GM23248 (cell line): ENCODE measurements at places on chromosomes 16 and 17. TPM values are rescaled to one million over a fixed set of nuclear protein-coding genes. Genes with fewer than 3 reads are reported as not detected.

DNA sequence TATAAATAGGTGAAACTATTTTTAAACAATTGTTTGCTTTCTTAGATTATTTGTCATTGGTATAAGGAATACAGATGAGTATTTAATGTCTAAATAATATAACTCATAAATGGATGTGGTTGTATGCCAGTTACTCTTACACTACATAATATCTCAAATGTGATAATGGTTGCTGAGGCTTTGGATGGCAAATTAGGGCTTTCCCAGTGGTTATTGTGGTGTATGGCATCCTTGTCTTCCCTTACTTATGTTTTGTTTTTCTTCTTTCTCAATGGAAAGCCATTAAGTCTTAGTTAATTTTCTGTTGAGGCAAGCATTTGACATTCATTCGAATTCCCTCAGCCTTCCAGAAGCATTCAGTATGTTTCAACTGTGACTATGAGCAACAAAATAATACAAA, 10.5 kb downstream of the OMG start:
- no peaks in the 10 kb centered on the region for H3K27me3 ChIP-seq
- H3K4me1 ChIP-seq, result no peaks in the 10 kb centered on the region
- DNase-seq, result no peak
- peaks cover 8% of the 10 kb centered on the region; the same call in 1 of the 2 replicates for H3K36me3 ChIP-seq
- H3K4me3 ChIP-seq, result no peak overlapping the region

DNA sequence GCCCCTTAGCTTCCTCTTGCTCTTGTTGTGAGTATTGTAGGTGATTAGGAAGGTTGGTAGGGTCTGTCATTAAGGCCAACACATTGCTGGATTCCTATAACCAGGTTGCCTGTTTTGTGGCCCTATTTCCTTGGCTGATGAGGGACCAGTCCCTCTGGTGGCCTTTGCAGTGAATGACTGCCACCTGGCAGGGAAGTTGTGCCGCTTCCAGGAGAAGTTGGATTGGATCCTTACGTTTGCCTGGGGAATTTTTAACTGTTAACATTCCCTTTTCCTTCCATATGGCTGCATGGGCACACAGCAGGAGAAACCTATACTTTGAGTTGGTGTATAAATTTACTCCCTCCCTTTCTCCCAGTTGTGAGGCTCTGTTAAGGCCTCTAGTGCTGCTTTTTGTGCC, 32.4 kb downstream of the LCMT1 start:
- H3K36me3 ChIP-seq, result peaks cover 19% of the 10 kb centered on the region
- no peak overlapping the region for H3K4me3 ChIP-seq
- H3K4me1 ChIP-seq, result no peaks in the 10 kb centered on the region

The GOSR2 gene
- total RNA-seq, result 47.9 and 48.1 TPM in 2 replicates

GRCh38 chr16:49755313-49755620, 100.6 kb downstream of the ZNF423 start:
- DNase-seq, result peak; percentile 69
- H3K27ac ChIP-seq, result no peak overlapping the region
- no peaks in the 10 kb centered on the region for H3K27me3 ChIP-seq
- H3K4me3 ChIP-seq, result peak overlapping the region; percentile 67
- H3K36me3 ChIP-seq, result no peaks in the 10 kb centered on the region
- H3K4me1 ChIP-seq, result no peaks in the 10 kb centered on the region; the same call in 1 of the 2 replicates

GRCh38 chr16:88655053-88655732, 4.3 kb upstream of the CYBA start:
- H3K36me3 ChIP-seq, result no peaks in the 10 kb centered on the region
- H3K27me3 ChIP-seq, result no peaks in the 10 kb centered on the region
- no peak for DNase-seq
- H3K4me3 ChIP-seq, result no peak overlapping the region
- H3K27ac ChIP-seq, result no peak overlapping the region

The CACNA1H gene
- 0.11 TPM in 1 of 2 replicates, not detected in the other for total RNA-seq

GRCh38 chr16:11632455-11632939, 35.8 kb upstream of the SNN start:
- H3K4me1 ChIP-seq, result peaks cover 38% of the 10 kb centered on the region
- DNase-seq, result peak; percentile 93
- peak overlapping the region; percentile 82 for H3K27ac ChIP-seq

- no peak overlapping the region for H3K4me3 ChIP-seq
- no peak for DNase-seq
- no peak overlapping the region for H3K27ac ChIP-seq
Observed at GRCh38 chr16:54049591-54050458, 236.8 kb downstream of the IRX3 start.

The NGFR gene
- 0.25 and 0.43 TPM in 2 replicates for total RNA-seq

- no peaks in the 10 kb centered on the region for H3K27me3 ChIP-seq
- H3K4me1 ChIP-seq, result peaks cover 14% of the 10 kb centered on the region
- peak; percentile 50 for DNase-seq
- no peak overlapping the region for H3K4me3 ChIP-seq
- H3K36me3 ChIP-seq, result no peaks in the 10 kb centered on the region
- H3K27ac ChIP-seq, result peak overlapping the region; percentile 96
Observed at GRCh38 chr17:77356109-77356689, 215.4 kb downstream of the SEC14L1 start.

- no peaks in the 10 kb centered on the region for H3K36me3 ChIP-seq
- H3K27me3 ChIP-seq, result no peaks in the 10 kb centered on the region
- no peak overlapping the region for H3K27ac ChIP-seq
Observed at GRCh38 chr17:80611816-80612215, 67.2 kb downstream of the RPTOR start.

The GPR139 gene
- not detected in 2 replicates for total RNA-seq

- H3K36me3 ChIP-seq, result 0 out of 2 replicates have a peak, but pooled peaks cover 4% of the 10 kb centered on the region
- 0 out of 2 replicates have a peak overlapping the region, but pooled peaks have one; percentile 4 for H3K4me3 ChIP-seq
- peaks cover 26% of the 10 kb centered on the region for H3K4me1 ChIP-seq
- H3K27me3 ChIP-seq, result no peaks in the 10 kb centered on the region
- H3K27ac ChIP-seq, result peak overlapping the region; percentile 66
- peak; percentile 73 for DNase-seq
Observed at GRCh38 chr17:64081802-64082799, 47.8 kb downstream of the ERN1 start.

GRCh38 chr17:16437083-16437482, 21.7 kb downstream of the TRPV2 start:
- H3K4me3 ChIP-seq, result no peak overlapping the region
- H3K36me3 ChIP-seq, result peaks cover 21% of the 10 kb centered on the region
- no peak overlapping the region for H3K27ac ChIP-seq

The FBXO47 gene
- under 0.01 TPM in 1 of 2 replicates, not detected in the other for total RNA-seq

DNA sequence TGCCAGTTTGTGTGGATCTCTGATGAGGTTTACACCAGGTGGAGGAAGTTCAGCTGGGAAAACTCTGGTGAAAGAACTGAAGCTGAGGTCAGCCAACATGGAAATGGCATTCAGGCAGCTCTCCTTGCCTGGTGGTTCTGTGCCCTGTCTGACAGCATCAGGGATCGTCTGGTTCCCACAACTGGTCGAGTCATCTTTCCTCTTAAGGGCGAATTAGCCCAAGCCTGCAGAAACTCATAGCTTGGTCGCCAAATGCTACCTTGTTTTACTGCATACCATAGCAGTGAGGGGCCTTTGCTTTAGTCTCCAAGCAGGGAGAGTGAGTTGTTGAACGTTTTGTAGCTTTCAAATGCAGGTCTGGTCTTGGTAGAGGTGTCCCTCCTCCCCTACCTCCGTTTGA, 7.2 kb downstream of the PLCG2 start:
- H3K4me1 ChIP-seq, result no peaks in the 10 kb centered on the region
- H3K27ac ChIP-seq, result no peak overlapping the region
- no peaks in the 10 kb centered on the region for H3K36me3 ChIP-seq
- peak; percentile 46 for DNase-seq

The CD79B gene
- total RNA-seq, result not detected in 2 replicates

- H3K36me3 ChIP-seq, result no peaks in the 10 kb centered on the region
- H3K27ac ChIP-seq, result no peak overlapping the region
- H3K4me3 ChIP-seq, result no peak overlapping the region
- DNase-seq, result no peak
Observed at GRCh38 chr16:47888734-47889133, 267.1 kb downstream of the ABCC12 start.

The GNG13 gene
- total RNA-seq, result not detected in 2 replicates

The TPSAB1 gene
- total RNA-seq, result not detected in 2 replicates
